ENCODE measurements at places on chromosomes 1 and 21.

DNA sequence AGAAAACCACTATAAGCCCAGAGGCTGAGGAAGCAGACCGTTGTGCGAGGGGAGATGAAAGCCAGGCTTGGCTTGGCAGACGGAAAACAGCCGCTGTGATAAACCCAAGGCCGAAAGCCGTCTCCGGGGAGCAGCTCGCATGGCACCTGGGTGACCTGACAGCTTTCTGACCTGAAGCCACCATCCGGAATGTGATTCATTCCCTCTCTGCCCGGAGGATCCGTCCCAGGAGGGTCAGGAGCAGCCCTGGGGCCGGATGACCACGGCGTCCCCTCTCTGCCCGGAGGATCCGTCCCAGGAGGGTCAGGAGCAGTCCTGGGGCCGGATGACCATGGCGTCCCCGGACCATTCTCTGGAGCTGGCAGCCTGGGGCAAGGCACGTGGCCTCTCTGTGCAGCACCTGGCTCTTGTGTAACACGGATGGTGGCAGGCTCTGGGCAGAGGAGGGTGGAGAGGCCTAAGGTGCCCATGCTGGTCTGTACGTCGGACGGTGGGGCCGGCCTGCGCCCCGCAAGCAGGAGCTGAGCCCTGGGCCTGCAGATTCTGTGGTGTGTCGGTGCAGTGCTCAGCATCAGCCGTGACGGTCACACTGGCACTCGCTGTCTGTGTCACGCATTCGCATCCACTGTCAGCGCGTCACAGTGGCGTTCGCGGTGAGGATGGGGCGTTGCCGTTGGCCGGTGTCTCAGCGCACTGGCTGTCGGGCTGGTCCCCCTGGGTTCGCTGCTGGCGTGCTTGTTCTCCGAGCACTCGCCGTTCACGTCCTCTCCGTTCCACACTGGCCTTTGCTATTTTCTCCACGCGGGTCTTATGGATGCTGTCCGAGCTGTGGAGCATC lies 50.3 kb downstream of the SLX9 start:
- no peak for DNase-seq

- DNase-seq: no peak
These were observed 487.5 kb upstream of the CHRM3 start for GRCh38 chr1:238898856-238899255.

DNA sequence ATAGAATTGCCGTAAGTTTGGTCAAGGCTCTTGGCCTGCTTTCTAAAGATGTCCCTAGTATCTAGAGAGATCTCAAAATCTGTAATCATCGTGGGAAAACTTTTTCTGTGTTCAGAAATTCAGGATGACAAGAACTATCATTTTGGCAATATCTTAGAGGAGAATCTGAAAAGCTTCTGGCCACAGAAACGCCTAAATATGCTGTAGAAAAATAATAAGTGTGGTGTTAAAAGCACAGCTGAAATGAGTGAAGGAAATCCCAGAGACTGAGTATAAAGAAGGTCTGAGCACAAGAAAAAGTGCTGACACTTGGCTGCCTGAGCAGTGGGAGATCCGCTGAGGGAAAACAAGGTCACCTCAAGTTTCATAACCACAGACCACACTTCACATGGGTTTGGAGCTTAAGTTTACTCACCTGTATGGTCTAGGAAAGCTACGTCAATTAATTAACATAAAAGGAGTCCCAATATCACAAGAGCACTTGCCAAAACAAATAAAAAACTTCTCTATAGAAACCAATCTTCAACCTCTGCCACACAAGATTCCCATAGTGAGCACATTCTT lies 235.2 kb upstream of the IRF2BP2 start:
- DNase-seq: peak; percentile 23

DNA sequence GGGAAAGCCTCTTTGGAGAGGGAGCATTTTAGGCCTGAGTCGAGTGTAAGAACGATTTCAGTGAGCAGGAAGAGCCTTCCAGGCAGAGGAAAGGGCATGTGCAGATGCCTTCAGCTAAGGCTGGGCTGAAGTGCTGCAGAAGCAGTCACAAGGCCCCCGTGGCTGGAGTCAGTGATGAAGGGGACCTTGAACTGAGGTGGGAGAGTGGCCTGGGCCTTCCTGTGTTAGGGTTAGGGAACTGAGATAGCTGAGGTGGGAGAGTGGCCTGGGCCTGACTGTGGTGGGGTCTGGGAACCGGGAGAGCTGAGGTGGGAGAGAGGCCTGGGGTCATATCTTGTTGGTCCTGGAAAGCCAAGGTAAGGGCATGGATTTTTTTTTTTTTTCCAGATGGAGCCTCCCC lies 50.9 kb upstream of the ETV3 start:
- no peak for DNase-seq

GRCh38 chr1:54754045-54754444 lies 10.3 kb downstream of the PARS2 start:
- DNase-seq: no peak

DNA sequence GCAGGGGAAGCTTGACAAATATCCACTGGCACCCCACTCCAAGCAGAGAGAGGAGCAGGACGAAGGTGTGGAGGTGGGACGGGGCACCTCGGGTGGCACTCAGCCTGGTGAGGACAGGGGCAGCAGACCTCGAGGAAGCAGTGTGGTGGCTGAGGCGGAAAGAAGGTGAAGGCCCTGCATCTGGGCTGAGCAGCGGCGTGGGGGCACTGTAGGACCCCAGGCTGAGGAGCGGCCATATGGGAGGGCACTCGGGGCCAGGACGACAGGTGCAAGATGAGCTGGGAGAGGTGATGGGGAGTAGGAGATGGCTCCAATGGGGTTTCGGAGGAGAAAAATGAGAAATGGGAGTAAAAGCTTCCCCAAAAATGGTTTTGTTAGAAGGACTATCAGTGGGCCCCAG lies 224.9 kb downstream of the TRABD2B start:
- DNase-seq: no peak

DNA sequence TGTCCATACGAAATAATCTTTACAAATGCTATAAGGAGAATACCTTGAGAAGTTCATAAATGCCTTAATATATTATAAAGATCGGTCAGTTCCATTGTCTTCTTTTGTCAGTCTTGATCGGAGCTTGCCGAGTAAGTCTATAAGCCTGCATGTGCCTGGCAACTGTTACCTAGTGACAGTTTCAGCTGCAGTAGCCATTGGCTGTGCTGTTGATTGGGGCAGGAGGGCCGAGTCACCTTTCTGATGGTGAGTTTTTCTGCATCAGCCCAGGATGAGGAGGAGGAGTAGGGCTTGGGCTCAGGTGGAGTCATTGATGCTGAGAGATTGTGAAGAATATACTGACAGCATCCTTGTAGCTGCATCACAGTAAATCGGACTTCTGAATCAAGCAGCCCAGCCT lies 1.9 kb upstream of the GPR52 start:
- DNase-seq: no peak

- peak; percentile 25 for DNase-seq
These were observed 17.2 kb downstream of the DAP3 start for GRCh38 chr1:155706139-155706538.

DNA sequence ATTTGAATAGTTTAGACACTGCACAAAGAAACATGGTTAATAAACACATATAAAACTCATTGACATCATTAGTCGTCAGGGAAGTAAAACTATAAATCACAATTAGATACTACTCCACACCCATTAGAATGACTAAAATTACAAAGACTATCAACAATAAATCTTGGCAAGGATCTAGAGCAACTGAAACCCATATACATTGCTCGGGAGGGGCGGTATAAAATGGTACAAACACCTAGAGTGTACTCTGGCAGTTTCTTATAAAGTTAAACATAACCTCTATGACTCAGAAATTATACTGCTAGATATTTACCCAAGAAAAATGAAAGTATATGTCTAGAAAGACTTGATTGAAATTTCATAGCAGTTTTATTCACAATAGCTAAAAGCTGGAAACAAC lies 434.2 kb downstream of the RWDD3 start:
- DNase-seq: no peak

DNA sequence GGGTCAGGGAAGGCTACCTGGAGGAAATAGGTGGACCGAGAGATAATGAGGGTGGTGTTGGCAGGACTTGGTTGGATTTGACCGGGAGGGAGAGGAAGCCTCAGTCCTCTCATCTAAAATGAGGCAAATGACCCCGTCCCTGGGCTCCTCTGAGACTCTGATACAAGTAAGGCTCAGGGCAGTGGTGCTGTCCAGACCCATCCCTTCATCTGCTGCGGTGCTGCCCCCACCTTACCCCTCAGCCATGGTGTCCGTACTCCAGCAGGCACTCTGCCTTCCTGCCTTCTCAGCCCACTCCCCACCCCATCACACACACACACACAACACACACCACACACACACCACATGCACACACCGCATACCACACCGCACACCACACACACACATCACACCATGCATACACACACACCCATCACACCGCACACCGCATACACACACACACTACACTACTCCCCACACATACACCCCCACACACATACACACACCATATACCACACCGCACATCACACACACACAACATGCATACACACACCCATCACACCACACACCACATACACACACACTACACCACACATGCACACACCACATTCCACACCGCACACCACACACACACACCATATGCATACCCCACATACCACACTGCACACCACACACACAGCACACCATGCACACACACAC lies 29.4 kb upstream of the SLC26A9 start:
- no peak for DNase-seq

DNA sequence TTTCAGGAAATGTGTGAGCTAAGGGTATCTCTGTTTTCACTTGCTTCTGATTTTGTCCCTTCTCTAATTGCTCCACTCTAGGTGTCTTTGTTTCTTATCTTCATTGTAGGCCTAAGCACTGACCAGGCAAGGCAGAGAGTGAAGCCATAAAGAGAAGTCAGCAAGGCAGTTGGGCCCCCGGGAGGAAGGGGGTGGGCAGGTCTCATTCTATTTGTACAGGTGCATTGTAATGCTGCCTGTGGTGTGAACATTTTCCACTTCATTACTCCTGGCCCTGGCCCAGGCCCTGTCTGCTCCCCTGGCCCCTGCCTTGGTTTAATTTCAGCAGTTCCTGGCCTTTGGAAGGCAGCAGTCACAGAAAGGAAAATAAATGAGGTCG lies 86.4 kb upstream of the JUN start:
- no peak for DNase-seq

- DNase-seq: peak; percentile 6
These were observed 124.8 kb downstream of the PGBD5 start for GRCh38 chr1:230301322-230301721.

DNA sequence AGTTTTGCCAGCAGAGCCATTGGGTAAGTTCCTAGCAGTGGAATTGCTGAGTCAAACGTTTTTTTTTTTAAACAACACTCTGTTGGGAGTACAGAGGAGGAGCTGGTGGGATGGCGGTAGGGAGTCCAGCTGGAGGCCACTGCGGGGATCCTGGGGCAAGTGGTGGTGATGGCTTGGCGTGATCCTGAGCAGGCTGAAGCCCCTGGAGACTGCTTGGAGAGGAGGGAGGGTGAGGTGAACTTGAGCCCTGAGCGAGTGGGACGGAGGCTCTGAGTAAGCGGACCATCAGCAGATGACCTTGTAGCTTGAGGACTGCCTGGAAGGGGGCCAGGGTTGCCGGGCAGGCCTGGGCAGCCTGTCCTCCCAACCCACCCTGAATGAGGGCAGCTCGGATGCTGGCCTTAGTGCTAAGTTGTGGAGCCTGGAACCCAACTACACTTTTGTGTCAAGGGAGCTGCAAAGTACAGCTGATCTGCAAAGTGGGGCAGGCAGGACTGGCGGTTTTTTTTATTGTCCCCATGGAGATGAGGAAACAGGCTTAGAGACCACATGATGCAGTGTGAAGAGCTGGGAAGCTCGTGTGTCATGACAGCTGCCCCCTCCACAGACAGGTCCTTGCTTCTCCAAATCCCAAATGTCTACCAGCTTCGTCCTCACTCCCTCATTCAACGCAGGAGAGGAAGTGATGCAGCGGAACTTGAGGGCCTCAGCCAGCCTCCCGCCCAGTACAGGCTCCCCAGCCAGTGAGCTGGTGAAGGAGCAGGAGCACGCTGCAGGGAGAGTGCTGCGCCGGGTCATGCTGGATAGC lies 20.2 kb downstream of the MRPL37 start:
- peak; percentile 42 for DNase-seq

DNA sequence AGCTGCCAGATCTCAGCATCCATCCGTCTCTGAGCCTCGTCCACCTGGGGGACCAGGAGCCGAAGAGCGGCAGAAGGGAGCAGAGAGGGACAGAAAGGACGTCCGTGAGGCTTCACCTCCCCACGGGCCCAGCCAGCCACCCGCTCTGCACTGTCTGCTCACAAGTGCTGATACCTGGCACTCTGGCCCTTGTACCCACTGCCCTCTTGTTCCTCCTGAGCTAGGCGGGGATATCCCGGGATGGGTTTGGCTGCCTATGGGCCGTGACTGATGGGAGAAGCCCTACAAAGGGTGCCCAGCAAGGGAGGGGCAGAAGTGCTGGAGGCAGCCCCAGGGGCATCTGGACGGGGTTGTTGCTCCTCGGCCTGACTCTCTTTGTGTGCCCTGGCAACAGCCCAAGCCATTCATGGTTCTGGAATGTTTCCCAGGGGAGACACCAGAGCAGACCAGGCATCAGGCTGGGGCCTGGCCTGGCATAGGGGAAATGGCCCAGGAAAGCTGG lies 57.6 kb downstream of the LDLRAD2 start:
- DNase-seq: peak; percentile 87

GRCh38 chr1:206495493-206496046 lies 11.8 kb upstream of the RASSF5 start:
- DNase-seq: no peak

GRCh38 chr1:200880212-200880611 lies 7.4 kb downstream of the GPR25 start:
- DNase-seq: no peak

DNA sequence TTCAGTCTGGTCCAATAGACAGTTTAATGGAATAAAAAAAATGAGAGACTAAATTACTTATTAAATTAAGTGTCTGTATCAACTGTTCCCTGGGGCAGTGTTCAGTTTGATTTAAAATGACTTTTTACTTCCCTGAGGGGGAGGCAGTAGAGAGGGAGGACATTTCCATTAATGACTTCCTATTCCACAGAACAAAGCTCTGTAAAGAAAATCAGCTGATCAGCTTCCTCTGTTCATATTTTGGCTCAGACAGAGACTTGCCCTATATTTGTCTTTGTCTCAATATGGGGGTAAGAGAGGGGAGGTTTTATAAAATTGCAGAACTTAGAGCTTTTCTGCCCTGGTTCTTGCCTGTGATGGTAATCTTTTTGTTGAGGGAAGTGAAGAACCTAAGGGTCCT lies 8.4 kb downstream of the CFAP126 start:
- peak; percentile 48 for DNase-seq

- DNase-seq: peak; percentile 16
These were observed 59.1 kb downstream of the FAAP20 start for GRCh38 chr1:2135441-2135841.

- no peak for DNase-seq
These were observed 125.6 kb downstream of the URB2 start for GRCh38 chr1:229751610-229752009.
